ENCODE measurements at places on chromosomes 4 and X. TPM values are rescaled to one million over a fixed set of nuclear protein-coding genes. Genes with fewer than 3 reads are reported as not detected.

SPANXN4 gene
- not detected for total RNA-seq

GAGE12J gene
- not detected for total RNA-seq

- no peak for DNase-seq
These were observed 72.1 kb upstream of the ETNPPL start for GRCh38 chr4:108834835-108835384.

DNA sequence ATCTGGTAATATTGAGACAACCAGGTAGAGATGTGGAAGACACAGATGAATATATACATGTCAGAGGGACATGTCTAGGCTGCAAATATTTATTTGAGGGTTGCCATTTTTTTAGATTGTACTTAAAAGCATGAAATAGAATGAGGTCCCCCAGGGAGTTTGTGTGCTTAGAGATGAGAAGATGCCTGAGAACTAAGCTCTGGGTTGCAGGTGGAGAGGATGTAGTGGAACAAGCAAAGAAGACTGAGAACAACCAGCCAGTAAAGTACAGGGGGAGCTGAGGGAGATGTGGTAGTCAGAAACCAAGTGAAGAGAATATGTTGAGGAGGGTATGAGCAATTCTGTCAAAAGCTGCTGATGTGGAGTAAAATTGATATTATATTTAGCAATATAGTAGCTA, 95.6 kb upstream of the UNC5C start:
- DNase-seq: no peak

- no peak for DNase-seq
These were observed 75.3 kb downstream of the SLIT2 start for GRCh38 chr4:20326977-20327376.

DNA sequence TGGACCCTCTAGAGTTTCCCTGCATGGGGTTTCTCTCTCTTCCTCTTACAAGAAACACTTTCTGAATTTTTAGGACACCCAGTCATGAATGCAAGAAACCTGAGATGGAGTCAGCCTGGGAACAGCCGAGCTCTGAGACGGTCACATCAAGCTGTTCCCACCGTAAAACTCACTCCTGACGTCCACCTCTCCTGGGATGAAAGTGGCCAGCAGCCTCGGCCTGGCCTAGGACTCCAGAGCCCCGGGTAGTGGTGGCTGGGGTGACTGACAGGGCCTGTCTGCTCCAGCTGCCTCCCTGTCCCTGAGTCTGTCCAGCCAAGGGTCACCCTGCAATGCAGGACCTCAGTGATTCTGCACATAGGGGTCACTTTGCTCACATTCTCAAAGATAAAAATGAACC, 217.8 kb downstream of the SHOX start:
- DNase-seq: peak; percentile 47

DNA sequence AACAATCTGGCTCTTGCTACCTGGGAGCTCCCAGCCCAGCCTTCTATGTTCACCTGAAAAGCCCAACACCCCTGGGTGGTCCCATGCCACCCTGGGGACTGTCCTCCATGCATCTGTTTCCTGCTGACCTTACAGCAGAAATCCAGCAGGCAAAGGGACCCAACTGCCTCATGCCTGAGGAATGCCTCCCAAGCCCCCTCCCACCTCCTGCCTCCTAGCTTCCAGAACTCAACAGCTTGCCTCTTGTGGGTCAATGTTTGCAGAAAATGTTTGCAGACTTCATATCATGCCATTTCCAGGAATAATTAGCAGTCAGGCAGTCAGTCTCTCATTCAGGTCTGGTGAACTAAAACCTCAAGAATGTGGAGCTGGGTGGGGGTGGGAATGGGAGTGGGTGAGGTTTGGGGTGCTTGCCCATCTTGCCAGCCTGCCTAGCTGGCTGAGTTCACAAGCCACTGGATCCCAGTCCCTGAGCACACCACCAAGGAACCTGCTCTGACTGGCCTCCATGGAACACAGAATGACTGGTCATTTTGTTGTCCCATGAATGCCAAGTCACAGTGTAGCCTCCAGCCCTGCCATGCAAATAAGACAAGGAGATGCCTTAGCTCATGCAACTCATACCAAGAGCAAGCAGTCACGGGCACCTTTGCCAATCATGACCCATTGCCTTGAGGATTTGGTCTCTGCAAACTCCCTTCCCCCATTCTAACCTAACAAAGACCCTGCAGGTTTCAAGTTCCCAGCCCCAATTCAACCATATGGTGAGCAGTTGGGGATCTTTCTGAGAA, 12.1 kb upstream of the PLAC1 start:
- DNase-seq: peak; percentile 85

DNA sequence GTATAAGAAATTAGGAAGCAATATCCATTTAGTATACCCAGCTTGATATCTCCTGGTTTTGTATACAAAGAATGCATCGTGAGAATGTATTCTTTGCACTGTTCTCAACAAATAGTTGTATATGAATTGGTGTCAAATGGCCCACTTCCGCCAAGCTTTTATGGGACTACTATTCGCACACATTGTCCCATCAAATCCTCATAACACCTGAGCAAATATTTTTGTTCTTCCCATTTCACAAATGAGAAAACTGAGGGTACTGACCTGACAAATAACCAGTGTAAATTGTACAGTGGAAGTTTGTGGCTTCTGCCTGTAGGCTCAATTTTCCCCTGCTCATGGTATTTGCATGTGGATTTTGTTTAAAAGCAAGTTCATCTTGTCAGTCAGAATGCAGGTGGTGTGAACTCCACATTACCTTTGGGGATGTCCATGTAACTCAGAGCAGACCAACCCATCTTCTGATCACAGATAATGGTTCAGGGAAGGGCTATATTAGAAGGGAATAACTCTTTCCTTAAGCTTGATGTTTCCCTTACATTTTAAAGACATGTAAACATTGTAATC, 51.5 kb upstream of the FAM241A start:
- no peak for DNase-seq
